Neural crest cell (in vitro differentiated cells): ENCODE measurements at places on chromosomes 2 and 18. TPM values are rescaled to one million over a fixed set of nuclear protein-coding genes. Genes with fewer than 3 reads are reported as not detected.

L3MBTL4 gene
- 0.50 and 0.65 TPM in 2 replicates for total RNA-seq

ZSWIM2 gene
- total RNA-seq: not detected in 2 replicates

C2orf78 gene
- total RNA-seq: not detected in 2 replicates

GPR55 gene
- total RNA-seq: not detected in 2 replicates

HOXD1 gene
- not detected in 2 replicates for total RNA-seq

IL36A gene
- not detected in 2 replicates for total RNA-seq

EGR4 gene
- not detected in 2 replicates for total RNA-seq

HDLBP gene
- 320 and 333 TPM in 2 replicates for total RNA-seq

PLA2R1 gene
- total RNA-seq: 0.09 and 0.18 TPM in 2 replicates

ARL4C gene
- 27.3 and 29.5 TPM in 2 replicates for total RNA-seq

MAP3K19 gene
- total RNA-seq: not detected in 2 replicates

DES gene
- total RNA-seq: 0.28 TPM in 1 of 2 replicates, not detected in the other

CYTIP gene
- 0.35 TPM in 1 of 2 replicates, not detected in the other for total RNA-seq

CCDC74B gene
- 12.6 and 13.9 TPM in 2 replicates for total RNA-seq

CELF4 gene
- total RNA-seq: 1.8 and 1.9 TPM in 2 replicates

GDF7 gene
- 0.36 and 0.40 TPM in 2 replicates for total RNA-seq

SCN7A gene
- total RNA-seq: 0.39 and 0.40 TPM in 2 replicates

FIGN gene
- total RNA-seq: 57.3 and 58.1 TPM in 2 replicates

ABCB11 gene
- 0.07 and 0.11 TPM in 2 replicates for total RNA-seq

ASIC4 gene
- total RNA-seq: 1.0 and 1.5 TPM in 2 replicates

CXCR4 gene
- total RNA-seq: 37.5 and 39.5 TPM in 2 replicates

IL1R2 gene
- not detected in 2 replicates for total RNA-seq

GKN1 gene
- not detected in 2 replicates for total RNA-seq

ARHGAP25 gene
- 2.5 and 3.0 TPM in 2 replicates for total RNA-seq

IL37 gene
- 0.40 TPM in 1 of 2 replicates, not detected in the other for total RNA-seq

LOXHD1 gene
- total RNA-seq: not detected in 2 replicates
